ENCODE measurements at places on chromosomes 5 and 9.

DNA sequence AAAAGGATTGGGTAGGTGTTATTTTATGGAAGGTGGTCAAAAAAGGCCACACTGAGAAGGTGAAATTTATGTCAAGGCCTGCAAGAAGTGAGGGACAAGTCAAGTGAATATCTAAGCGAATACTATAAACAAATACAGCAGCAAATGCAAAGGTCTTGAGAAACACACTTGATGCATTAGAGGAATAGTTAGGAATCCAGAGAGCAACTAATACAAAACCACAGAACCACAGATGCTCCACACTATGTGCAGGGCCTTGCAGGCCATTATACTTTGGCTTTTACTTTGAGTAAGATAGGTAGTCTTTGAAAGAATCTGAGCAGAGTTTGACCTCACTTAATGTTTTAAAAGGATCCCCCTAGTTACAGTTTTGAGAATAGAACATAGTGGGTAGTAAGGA, 4.6 kb downstream of the ZNF622 start:
- DNase-seq: no peak

DNA sequence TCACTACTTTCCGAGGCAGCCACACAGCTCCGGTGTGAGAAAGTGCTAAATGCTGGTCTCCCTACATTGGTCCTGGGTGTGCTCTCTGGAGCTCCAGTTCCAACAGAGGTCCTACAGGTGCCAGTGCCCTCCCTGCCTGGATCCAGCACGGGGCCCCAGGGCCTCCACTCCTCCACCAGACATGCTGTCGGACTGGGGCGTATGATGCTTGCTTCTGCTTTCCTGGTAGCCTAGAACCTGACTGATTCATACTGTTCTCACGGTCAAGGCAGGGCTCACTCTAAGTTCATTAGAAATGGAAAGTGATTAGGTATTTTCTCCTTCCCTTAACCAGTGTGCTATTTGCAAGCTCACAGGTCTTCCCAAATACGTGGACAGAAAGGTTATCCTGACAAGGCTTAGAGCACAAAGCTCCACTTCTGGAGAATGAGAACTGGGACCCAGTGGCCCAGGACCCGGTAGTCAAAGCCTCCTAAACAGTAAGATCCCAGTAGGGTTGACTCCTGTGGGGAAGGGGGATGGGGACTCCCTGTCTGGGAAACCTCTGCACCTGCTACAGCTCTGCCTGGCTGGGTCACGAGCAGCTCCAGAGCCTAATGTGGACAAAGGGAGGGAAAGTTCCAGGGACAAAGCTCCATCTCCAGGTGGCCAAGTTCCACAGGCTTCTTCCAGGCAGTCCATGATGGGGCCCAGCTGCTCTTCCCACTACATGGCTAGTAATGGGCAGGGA, 98.1 kb downstream of the PAX5 start:
- DNase-seq: no peak

DNA sequence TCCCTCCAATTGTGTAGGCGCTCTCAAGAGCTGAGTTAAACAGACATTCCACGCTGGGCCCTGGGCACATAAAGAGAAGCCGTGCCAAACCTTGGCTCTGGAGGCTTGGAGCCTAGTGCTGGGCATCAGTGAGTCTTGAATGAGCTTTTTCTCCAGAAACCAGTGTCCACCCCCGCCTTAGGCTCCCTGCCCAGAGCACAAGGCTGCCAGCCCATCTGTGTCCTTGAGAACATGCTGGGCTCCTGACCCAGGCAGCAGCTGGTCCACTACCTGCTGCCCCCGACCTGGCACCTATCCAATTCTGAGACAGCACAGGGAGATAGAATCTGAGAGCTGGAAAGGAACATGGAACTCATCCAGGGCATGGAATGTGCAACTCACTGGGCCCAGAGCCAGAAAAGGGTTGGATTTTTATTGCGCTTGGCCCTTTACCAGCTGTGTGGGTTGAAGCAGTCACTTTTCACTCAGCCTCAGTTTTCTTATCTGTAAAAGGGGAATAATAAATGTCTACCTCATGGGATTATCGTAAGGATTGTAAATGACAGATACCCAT, 92.4 kb upstream of the CPLX2 start:
- DNase-seq: no peak

DNA sequence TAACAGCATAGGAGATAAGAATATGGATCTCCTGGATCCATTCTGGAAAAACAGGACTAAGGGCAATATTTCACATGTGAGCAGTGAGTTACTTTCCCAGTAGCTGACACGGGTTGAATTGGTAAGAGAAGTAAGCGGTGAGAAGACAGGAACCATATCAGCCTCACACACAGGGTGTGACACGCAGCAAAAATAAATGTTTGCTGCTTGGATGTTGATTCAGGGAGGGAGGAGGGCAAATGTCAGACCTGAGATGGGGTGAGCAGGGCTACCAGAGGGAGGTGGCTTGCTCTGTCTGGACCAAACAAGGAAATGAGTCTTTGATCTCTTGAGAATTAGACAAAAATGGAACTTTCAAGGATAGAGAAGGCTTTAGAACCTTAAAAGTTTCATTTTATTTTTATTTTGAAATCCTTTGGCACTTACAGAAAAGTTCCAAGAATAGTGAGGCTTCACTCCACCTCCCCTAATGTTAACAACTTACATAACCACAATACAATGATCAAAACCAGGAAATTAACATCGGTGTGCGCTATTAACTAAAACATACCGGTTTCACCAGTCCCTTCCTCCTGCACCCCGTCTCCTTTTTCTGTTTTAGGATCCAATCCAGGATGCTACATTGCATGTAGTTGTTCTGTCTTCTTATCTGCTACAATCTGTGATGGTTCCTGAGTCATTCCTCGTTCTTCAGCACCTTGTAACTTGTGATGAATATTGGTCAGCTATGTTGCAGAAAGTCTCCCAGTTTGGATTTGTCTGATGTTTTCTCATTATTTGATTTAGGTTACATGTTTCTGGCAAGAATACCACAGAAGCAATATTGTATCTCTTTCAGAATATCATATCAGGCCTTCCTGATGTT, 20.5 kb upstream of the ARHGEF28 start:
- no peak for DNase-seq

- DNase-seq: no peak
Measured at GRCh38 chr5:35665096-35665495, 47.4 kb downstream of the SPEF2 start.
